Stimulated activated CD4-positive, alpha-beta T cell treated with anti-CD3 and anti-CD28 coated beads, Interleukin-1b, Interleukin-23, amount 100 ng/mL, for 1 hour (primary cell): ENCODE measurements at places on chromosomes 5 and 9.

DNA sequence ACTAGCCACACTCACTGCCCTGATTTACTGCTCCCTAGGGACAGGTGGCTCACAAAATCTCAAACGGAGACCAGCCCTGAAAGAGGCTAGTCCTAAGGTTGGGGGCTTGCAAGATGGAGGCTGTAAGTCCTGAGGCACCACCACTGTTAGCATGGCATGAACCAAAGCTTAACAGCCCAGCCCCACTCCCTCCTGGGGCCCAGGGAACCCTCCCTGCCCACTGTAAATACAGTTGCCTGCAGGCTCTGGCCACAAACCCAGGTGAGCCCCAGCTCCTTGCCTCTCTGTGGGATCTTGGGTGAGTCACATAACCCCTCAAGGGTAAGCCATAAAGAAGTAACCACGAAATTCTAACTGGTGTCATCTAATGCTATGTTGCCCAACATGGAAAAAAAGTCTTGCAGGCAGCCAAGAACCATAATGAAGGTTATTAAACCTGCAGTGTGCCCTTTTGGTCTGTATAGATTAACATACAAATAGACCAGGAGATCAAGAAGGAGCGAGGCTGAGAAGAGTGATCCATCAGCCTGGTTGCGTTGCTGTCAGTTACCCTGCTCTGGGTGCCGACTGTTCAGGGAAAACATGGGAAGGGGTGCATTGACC is 1.7 kb upstream of the POMT1 start:
- no peak for DNase-seq

GRCh38 chr5:122871661-122872060 is 26.2 kb downstream of the SNX24 start:
- no peak for DNase-seq

DNA sequence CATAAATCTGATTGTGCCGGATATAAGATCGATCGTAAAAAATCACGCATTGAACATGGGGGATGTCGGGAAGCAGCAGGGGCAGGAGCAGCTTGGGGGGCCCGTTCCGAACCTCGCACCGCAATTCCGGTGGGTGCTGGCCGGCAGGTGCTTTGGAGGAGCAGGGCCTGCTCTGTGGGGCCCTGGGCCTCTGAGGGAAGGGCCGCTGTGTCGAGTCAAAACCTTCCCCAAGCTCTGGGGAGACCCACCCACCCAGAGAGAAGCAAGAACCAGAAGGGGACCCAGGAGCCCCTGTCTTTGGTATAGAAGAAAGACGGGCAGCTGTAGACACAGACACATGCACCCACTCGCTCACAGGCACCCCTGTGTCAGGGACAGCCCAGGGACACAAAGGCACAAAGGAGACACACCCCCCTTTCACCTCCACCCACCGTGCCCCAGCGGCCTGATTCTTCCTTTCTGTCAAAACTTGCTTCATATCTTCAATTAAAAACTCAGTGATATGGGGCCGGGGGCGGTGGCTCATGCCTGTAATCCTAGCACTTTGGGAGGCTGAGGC is 49.4 kb upstream of the ZBTB43 start:
- no peak for DNase-seq

- DNase-seq, result no peak
These were observed 66.3 kb downstream of the ANKRD33B start for GRCh38 chr5:10630126-10630525.

GRCh38 chr9:120435091-120435490 is 144.9 kb downstream of the CDK5RAP2 start:
- DNase-seq, result no peak

DNA sequence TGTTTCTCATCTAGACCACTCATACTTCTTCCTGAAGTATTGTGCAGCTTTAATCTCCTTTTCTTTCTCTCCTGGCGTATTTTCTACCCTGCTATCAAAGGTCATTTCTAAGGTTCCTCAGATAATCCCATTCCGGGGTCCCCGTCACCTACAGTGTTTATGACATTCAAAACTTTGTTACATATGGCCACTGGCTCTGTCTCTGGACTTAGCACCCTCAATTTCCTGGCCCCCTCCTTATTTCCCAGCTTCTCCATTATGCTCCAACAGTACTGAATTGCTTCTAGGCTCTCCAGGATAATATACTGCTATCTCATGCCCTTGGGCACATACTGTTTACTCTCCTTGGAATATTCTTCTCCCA is 31.2 kb downstream of the RFK start:
- no peak for DNase-seq

DNA sequence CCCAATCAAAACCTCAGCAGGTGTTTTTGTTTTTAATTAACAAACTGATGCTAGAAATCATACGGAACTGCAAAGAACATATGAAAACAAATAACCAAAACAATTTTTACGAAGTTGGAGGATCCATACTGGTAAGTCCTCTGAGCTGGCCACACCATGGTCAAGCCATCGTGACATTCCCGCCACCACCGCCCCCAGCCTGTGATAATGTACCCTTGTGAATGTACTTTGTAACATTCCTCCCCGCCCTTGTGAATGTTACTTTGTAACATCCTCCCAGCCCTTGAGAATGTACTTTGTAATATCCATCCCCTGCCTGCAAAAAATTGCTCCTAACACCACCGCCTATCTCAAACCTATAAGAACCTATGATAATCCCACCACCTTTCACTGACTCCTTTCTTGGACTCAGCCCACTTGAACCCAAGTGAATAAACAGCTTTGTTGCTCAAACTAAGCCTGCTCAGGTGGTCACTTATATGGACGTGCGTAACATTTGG is 63.3 kb downstream of the RAPGEF6 start:
- no peak for DNase-seq
